ENCODE measurements at places on chromosomes 6 and 20.

DNA sequence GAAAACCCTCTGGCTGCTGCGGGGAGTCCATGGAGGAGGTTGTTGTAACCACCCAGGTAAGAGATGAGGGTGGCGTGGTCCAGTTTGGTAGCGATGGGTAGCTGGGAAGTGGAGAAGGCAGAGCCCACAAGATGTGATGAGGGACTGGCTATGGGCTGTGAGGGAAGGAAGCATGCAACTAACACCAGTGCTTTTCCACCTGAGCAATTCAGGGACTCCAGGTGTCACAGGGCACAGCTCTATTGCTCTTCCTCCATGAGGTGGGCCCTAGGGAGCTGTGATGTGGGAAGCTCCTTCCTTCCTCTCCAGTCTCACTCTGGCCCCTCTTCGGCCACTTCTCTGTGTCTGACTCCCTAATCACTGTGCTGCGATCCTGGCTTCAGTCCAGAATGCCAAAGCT is 32.4 kb upstream of the TGM6 start:
- DNase-seq: no peak

- no peak for DNase-seq
Measured at GRCh38 chr6:122660296-122660695, 50.1 kb downstream of the PKIB start.

DNA sequence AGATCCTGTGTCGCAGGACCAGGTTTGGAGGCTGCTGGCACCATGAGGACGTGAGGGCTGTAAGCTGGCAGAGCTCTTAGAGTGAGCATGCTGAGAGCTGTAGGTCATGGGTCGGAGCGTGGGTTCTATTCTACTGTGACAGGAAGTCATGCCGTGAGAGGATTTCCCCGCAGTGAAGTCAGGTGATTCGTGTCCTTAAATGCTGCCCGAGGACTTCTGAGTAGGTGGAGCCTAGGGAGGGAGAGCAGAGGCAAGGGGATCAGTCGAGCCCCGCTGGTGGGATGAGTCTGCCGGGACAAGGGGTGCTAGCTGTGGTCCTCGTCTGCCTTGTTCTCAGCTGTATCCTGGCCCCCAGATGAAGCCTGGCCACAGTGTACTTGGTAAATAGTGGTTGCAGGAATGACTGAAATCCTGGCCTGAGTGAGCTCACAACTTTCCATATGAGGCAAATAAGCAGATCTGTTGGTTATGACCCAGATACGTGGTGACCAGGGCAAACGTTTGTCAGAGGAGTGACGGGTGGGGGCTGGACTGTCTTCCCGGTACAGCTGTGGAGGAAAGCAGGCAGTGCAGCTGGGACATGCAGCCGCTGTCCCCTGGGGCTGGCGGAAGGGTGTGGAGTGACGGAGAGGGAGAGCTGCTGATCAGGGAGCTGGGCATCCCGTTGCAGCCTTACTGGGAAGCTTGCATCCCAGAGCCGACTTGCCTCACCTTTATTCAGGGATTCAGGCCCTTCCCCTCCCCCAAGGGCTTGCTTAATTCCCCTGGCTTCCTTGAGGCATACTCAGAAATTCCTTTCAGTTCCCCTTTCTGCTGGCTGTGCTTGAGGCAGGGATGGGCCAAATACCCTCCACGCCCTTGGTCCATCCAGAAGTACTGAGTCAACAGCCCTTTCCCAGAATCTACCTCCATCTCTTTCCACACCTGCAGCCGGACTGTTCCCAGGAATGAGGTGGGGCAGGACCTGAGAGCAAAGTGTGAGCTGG is 250.9 kb upstream of the RREB1 start:
- DNase-seq: peak; percentile 40

GRCh38 chr6:153591159-153591558 is 447.9 kb upstream of the OPRM1 start:
- no peak for DNase-seq

DNA sequence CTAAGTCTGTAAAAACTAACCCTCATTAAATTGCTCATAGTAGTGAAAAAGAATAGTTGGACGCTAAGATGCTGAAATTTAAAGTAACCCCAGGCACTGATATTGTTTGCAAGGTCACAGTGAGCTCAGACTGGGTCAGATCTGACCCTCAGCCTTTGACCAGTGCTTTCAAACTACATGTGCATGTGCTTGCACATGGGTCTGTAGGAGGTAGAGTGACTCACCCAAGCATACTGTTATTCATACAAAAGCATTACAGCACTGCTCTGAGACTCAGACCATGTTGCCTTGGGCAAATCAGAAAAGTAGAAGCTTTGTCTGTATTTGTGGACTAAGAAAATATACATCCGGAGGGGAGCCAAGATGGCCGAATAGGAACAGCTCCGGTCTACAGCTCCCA is 326.4 kb upstream of the MARCKS start:
- DNase-seq: no peak

DNA sequence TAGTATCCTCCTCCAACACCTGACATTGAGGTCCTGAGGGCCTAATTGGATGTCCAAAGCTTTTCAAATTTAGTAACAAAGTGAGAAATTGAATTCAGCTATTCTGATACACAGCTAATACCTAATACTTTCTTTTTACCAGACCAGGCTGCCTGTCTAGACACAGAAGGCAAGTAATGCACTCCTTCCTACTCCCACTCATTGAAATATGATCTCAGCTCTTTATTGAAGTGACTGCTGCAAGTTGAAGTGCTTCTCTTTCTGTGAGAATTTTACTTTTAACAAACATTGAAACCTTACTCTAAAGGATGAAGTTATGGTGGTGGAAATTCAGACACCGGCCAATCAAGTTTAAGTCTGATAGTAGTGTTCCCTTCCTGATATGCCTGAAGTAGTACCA is 90.8 kb upstream of the OGFRL1 start:
- no peak for DNase-seq

- DNase-seq: no peak
Measured at GRCh38 chr6:111602481-111603011, 3.1 kb downstream of the TRAF3IP2 start.

- DNase-seq: no peak
Measured at GRCh38 chr6:111339294-111339693, 143.7 kb downstream of the REV3L start.

- DNase-seq: no peak
Measured at GRCh38 chr6:15501826-15502445, 160.9 kb downstream of the DTNBP1 start.

GRCh38 chr6:10582774-10583508 is 61.8 kb downstream of the GCNT2 start:
- DNase-seq: no peak

- DNase-seq: no peak
Measured at GRCh38 chr6:56072856-56073255, 174.5 kb downstream of the COL21A1 start.

DNA sequence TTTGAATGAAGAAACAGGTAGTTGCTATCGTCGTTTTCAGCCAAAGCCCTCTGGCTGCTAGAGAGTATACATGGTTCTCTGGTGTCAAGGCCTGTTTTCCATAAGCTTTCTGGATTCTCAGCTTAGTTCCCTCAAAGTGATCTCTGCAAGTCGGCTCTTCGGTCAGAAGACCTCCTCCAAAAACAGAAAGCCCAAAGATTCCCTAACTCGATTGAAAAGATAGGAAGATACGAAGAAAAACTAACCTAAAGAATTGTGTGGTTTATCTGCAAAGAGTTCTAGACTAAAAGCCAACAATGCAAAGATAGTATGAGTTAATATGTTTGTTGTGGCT is 545 bp upstream of the ASCC3 start:
- no peak for DNase-seq

DNA sequence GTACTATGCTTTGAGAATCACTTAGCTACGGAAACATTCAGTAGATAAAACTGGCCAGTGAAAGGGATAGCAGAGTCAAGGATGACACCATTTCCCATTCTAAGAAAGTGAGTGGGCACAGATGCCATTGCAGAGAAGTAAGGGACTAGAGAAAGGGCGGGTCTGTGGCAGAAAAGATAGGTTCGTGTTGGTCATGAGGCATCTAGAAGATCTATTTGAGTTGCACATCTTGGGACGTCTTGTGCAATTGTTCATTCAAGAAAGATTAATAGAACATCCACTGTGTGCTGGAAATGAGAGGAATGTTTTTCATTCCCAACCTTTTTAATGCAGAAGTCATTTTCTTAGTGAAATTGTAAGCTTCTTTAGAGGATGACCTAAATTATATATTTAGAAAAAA is 161.7 kb downstream of the PLCB1 start:
- no peak for DNase-seq

GRCh38 chr20:32798046-32798981 is 21.4 kb upstream of the MAPRE1 start:
- DNase-seq: no peak

- no peak for DNase-seq
Measured at GRCh38 chr20:9493803-9494202, 20.6 kb upstream of the LAMP5 start.

DNA sequence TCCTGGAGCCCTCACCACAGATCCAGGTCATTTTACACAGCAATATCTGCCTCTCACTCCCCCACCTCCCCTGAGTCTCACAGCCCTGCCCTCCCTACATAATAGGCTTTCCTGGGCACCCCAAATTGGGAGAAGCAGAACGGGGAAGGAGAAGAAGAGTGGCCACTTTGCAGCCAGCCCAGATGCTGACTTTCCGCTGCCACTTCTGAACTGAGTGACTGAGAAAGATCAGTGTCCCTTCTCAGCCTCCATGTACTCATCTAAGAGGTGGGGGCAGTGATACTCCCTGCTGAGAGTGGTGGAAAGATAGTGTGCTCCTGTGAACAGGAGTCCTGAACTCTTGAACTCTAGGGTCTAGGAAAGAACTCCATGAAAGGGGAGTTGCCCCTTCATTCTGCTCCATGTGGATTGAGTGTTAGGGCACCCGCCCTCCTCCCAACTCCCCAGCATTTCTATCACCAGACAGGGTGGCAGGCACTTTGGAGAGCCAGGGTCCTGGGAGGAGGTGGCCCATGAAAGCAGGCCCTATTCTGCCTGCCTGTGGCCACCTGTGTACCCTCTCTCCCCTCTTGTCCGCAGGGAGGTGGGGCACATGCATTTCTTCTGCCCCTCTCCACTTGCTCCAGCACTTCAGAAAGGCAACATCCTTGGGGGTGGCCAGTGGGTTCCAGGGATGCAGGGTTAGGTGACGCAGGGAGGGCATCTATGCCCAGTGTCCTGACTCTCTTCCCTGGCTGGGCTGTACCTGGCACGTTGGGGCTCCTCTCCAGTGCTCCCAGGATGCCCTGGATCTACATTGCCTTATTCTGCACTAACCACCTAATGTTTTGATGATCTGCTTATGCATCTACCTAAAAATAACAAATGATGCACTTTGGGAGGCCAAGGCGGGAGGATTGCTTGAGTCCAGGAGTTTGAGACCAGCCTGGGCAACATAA is 38.3 kb upstream of the MRPS18A start:
- DNase-seq: no peak

DNA sequence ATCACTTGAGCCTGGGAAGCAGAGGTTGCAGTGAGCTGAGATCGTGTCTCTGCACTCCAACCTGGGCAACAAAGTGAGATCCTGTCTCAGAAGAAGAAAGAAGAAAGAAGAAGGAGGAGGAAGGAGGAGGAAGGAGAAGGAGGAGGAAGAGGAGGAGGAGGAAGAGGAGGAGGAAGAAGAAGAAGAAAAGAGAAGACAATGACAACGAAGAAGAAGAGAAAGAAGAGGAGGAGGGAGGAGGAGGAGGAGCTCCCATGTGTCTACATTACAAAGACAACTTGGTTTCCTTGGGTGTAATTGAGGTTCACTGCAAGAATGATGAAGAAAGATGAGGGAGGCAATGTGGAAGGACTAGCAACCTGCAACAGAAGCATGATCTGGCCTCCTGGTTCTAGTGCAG is 21.3 kb upstream of the CEP85L start:
- no peak for DNase-seq

DNA sequence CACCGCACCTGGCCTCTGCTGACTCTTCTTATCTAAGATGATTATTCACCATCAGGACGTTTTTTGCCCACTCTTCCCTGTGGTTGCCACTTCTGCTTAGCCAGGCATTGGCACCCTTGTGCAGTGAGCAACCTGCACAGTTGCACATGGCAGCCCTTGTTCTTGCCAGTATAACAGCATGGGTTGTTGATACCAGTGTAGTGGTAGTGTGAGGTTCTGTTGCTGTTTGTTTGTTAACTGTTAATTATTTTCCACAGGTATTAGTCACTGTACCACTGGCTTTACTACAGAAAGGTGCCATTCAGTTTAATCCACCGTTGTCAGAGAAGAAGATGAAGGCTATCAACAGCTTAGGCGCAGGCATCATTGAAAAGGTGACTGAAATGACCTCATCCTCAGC is 52.1 kb downstream of the DEK start:
- DNase-seq: no peak

DNA sequence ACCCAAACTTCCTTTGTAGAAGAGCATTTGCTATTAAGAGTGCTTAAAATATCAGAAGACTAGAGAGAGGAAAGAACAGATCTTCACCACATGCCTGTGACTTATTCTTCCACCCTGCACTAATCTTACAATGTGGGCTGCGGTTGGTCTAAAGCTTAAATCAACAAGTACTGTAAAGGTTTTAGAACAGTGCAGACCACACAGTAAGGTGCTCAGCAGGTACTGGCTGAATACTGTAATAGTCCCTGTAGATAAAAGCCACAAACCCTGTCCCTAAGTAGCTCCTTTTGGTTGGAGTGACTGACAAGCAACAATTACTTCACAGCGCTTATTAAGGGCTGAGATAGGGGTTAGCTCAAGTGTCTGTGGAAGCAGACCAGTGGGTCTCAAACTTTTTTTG is 972 bp upstream of the PHF3 start:
- no peak for DNase-seq

DNA sequence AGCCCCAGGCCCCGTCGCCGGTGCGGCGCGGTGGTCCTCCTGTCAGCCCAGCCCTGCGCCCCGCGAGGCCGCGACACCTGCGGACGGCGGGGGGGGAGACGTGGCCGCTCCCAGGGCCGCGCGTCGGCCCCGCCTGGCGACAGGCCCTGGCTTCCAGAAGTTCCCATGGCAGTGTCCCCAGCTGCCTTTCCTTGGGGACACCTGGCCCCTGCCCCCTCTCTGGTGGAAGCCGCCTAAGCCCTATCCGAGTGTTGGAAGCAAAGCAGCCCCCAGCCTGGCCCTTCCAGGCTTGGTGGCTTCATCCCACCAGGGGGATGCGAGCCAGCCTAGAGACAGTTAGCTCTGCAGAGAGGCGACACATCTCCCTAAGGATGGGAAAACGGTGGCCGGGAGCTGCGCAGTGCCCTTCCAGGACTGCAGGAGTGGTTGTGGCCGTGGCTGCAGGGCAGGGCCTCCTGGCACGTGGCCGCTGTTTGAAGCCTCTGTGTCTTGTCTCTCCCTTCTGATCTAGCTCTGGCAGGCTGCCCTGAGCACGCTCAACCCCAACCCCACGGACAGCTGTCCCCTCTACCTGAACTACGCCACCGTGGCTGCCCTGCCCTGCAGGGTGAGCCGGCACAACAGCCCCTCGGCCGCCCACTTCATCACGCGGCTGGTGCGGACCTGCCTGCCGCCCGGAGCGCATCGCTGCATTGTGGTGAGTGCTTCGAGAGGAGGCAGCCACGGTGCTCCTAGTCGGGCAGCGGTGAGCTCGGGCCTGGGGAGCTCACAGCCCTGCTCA is 816 bp downstream of the NPEPL1 start:
- peak; percentile 10 for DNase-seq
